Left hindlimb (tissue), 1 donor: ENCODE measurements at places on chromosomes 1 and 21.

DNA sequence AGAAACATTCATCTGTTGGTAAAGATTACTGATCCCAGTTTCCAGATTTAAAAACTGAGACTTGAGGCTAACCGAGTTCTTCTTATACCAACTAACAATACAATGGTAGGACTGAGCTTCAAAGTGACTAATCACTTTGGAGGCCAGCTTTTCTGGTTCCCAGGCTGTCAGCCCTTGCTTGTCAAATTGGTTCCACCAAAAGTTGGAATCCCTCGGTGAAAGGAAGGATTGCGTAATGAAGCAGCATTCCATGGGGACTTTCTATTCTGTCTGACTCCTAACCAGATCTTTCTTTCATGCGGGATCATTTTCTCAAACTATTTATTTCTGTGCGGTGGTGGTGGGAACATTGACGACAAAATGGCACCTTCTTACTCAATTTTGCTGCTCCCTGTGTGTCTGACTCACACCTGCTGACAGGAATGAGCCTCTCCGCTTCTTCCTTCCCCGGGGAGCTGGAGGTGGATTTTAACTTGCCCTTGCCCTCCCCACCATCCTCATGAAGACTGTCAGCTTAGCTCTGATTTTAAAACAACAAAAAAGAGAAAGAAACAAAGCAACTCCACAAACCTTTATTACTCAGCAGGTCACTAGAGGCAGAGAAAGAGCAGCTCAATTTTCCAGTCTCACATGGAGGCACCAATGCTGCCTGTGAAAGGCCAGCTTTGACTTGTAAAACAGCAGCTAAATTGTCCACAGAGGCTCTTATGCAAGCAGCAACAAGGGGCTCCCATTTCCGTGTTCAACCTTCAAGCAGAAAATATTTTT lies 32.9 kb upstream of the RASAL2 start:
- no peak for DNase-seq

DNA sequence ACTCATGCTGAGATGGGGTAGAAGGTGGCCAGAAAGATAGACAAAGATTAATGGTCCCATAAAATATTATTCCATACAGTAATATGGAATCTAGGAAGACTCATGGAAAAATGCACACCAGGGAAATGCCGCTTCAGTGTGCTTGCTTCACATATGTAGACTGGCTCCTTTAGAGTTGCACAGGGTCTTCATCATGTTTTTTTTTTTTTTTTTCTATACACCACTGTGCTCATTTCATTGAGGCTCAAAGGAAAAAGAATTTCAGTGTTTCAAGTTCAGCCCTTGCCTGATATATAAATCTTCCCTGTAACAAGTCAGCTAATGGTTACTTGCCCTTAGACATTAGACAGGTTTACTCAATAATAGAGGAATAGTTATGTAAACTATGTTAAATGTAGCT lies 33.2 kb downstream of the KCNK2 start:
- DNase-seq: no peak

DNA sequence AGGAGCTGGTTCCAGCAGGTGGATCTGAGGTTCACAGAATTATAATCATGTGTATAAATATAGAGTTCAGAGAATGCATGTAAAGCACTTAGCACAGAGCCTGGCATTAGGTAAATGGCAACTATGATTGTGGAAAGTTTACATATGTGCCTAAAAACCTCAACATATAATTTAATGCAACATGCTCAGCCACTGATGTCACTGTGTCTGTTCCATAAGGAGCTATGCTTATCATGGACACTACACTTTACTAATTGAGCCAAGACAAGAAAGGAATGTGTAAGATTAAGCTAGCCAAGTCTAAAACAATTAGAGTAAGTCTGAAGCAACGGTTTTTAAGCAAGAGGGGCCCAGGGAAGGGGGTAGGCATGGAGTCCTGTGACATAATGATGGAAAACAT lies 61.5 kb downstream of the GNG12 start:
- DNase-seq: no peak

DNA sequence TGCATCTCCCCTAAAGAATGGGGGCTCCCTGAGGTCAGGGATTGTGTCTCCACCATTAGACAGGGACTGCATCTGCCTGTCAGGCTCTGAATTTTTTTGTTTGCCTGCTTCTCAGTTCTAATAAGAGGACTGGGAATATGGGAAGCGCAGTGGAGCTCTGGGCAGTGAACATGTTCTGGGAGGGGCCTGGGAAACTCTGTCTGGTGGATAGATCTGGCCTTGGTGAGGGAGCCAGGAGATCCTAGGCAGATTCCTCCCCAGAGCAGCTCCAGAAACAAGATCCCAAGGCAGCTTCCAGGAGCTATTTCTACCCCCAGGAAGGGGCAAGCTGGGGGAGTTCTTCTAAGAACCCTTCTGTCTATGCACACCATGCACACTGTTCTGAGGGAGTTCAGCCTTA lies 12.6 kb upstream of the MYOG start:
- DNase-seq: no peak

- DNase-seq: no peak
These were observed 56.7 kb downstream of the LRRN2 start for GRCh38 chr1:204628868-204629267.

GRCh38 chr1:101190441-101190840 lies 46.4 kb upstream of the S1PR1 start:
- DNase-seq: no peak

DNA sequence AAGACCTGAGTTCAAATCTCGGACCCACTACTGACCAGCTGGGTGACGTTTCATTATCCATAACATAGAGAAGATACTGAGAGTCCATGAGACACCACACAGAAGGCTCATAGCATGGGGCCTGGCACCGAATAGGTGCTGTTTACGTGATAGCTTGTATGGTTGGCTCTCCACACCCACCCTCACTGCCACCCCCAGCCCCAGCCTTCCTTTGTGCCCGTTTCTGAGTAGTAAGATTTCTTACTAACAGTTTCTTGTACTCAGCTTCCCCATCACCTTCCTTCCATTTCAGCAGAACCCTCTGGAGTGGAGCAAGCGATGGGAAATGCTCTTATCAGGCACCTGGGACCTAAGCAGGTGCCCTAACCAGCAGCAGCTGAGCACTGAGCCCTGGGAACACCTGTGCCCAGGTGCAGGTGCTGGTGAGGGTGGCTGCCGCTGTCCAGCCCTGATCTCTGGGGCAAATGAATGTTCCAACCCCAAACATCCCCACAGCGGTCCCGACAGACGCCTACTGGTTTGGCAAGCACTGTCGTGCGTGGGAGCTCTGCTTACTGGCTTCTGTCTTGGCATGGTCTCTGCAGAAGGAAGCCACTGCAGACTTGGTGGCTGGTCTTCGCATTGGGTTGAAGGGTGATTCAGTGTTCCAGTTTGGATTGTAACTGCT lies 225.4 kb downstream of the CAMTA1 start:
- DNase-seq: no peak

- DNase-seq: no peak
These were observed 38.6 kb downstream of the WASF2 start for GRCh38 chr1:27451343-27451742.

- DNase-seq: no peak
These were observed 38.2 kb upstream of the NID1 start for GRCh38 chr1:236103059-236103458.

DNA sequence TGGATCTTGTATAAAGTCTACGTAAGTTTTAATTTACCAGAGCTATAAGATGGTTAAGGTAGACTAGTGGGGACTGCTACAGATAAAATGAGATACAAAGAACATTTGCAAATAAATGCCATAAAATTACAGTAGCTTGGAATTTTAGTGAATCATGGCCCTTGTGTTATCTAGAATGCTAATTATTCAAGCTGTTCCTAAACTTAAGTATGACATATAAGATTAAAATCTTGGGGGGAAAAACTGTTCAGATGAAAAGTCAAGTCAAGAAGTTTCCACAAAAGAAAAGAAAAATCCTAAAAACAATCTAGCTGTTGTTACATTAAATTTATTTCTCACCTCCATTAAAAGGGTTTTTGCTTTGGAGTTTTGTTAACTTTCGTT lies 51.7 kb downstream of the SIM2 start:
- DNase-seq: no peak

DNA sequence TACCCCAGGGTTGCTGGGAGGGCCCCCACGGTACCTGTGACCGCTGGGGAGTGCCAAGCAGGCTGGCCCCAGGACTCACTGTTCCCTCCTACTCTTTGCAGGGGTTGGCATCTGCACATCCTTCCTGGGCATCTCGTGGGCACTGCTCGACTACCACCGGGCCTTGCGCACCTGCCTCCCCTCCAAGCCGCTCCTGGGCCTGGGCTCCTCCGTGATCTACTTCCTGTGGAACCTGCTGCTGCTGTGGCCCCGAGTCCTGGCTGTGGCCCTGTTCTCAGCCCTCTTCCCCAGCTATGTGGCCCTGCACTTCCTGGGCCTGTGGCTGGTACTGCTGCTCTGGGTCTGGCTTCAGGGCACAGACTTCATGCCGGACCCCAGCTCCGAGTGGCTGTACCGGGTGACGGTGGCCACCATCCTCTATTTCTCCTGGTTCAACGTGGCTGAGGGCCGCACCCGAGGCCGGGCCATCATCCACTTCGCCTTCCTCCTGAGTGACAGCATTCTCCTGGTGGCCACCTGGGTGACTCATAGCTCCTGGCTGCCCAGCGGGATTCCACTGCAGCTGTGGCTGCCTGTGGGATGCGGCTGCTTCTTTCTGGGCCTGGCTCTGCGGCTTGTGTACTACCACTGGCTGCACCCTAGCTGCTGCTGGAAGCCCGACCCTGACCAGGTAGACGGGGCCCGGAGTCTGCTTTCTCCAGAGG lies 6.8 kb downstream of the XKR8 start:
- DNase-seq: no peak
